ENCODE measurements at places on chromosomes 6 and 20.

DNA sequence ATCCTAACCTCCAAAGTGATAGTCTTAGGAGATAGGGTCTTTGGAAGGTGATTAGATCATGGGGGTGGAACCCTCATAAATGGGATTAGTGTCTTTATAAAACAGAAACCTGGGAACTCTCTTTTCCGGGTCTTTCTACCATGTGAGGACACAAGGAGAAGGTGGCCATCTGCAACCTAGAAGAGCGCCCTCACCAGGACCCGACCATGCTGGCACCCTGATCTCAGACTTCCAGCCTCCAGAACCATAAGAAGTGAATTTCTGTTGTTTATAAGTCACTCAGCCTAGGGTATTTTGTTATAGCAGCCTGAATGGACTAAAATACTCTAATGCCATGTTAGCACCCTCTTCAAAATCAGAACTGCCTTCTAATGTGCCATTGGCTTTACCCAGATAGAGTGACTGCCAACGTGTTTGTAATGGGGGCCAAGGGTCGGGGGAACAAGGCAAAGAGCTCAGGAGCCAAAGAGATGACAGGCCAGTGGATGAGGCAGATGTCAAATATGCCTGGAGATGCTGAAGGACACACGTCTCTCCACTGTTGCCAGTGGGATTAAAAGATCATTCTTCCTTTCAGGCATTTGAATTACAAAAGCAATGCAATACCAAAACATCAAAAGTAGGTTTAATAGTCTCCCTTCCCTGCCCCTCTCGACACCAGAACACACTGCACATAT, 21.0 kb downstream of the TUBB2B start:
- no peak for DNase-seq

DNA sequence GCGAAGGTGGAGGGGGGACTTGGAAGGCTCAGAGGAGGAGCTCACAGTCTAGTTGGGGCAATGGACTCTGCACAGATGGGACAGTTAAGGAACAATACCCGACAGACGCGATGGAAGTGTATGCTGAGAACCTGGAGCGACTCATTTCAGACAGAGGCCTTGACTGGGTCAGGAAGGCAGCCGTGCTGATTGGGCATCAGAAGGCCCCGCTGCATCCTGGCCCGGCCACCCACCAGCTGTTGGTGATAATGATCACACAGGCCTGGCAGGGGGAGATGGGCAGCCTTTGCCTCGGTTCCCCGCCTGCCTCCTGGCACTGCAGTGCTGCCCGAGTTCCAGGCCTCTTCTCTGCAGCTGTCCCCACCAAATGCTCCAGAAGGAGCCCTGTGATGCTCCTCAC, 62.4 kb downstream of the MDGA1 start:
- DNase-seq: no peak

GRCh38 chr6:5994234-5994998, 12.3 kb downstream of the NRN1 start:
- no peak for DNase-seq

- no peak for DNase-seq
Observed at GRCh38 chr6:97187951-97188350, 95.1 kb downstream of the MMS22L start.

DNA sequence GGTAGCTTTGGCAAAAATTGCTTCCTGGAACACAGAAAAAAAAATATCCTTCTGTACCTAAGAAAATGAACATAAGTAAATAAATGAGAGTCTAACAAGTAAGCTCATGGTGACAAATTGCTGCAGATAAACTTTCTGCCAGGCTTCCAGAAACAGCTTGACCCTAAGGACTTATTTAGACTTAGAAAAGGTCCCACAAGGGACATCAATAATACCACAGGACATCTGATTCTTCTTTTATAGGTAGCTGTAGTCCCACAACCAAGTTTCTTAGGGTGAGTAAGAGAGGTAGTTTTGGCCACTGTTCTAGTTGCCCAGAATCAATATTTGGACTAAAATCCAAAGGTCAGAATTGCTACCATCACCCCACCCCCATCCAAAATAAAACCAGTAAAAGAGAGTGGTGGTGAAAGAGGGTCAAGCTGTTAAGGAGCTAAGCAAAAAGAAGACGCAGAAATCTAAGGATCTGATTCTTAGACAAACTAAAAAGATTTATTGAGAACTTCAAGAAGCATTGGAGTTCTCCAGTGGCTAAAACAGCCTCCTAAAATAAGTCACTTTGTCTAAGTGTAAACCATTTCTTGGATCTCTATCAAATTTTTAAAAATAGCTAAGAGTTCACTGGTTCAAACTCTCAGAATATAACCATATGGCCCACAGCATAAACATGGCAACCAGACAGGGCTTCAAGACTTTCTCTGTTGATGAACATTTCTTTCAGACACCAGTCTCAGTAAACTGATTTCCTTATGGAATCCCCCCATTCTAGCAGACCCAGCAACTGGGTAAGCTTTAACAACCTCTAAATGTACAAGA, 180.6 kb downstream of the PTPRK start:
- DNase-seq: no peak

GRCh38 chr20:9923648-9924047, 84.8 kb upstream of the PAK5 start:
- no peak for DNase-seq

DNA sequence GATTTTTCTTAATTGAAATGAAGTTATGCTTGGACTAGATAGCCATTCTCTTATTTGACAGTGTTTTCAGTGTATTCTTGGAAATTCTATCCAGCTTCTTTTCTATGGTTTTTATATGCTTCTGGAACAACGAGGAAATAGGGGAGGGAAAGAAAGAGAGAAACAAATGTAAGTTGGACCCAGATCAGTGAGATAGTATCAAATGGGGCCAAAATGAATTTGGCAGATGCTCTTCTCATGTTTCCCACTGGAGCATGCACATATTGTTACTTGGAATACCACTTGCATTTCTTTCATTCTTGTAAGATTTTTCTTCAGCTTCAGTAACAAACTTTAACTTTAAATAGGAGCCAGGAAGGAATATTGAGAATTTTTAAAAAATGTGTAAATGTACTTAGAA, 312.3 kb downstream of the PRL start:
- DNase-seq: peak; percentile 52

DNA sequence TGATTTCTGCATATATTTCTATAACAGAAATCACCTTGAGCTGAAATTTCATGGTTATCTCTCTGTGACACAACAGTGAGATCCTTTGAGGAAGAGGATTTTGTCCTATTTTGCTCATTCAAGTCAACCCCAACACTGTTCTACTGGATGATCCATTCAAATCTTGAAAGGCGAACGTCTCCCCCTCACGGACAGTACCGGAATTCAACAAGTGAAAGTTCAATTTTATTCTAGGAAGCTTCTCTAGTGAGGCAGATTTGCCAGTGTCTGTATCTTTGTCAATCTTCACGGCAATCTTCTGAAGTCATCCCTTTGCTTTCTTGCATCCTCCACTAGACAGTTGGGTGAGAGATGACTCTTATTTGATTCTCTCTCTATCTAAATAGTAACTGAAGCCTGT, 91.7 kb upstream of the PDE7B start:
- no peak for DNase-seq

GRCh38 chr6:138242987-138243592, 24.8 kb upstream of the PBOV1 start:
- no peak for DNase-seq

All from right hindlimb (tissue), 1 donor.